ENCODE measurements at places on chromosomes 3 and 15.

DNA sequence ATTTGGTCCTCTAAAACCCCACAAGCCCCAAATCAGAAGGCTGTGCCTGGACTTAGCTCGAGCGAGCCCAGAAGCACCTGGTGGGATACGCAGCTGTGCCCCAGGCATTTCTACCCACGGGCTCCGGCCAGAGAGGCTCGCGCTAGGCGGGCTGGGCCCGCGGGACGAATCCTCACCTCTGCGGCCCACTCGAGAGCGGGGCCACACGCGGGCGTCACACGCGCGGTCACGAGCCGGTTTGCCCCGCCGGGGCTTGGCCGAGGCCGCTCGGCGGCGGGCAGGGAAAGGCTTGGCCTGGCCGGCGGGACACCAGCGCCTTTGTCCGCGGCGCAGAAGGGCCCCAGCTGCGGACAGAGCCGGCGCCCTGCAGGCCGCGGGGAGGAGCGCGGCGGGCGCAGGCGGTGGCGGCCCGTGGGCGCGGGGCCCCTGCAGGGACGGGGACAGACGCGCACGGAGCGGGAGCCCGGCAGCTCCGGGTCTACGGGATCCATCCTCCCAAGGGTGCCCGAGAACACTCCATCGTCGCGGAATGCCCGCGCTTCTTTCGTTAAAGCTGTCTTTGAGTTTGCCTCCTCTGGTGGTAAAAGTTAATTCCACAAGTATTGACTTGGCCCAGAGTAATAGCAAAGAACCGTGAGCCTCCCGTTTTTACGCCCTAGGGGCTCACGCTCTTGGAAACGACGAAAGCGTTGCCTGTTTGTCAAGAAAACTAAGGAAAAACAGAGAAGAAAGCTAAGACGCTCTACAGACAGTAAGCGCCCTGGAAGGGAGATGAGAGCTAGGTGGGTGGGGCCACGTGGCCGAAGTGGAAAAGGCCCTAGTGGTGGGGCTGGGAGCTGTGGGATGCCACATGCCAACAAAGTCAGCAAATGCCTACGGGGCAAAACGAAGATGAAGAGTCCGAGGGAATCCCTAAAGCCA lies 26.4 kb downstream of the TYRO3 start:
- DNase-seq: no peak

DNA sequence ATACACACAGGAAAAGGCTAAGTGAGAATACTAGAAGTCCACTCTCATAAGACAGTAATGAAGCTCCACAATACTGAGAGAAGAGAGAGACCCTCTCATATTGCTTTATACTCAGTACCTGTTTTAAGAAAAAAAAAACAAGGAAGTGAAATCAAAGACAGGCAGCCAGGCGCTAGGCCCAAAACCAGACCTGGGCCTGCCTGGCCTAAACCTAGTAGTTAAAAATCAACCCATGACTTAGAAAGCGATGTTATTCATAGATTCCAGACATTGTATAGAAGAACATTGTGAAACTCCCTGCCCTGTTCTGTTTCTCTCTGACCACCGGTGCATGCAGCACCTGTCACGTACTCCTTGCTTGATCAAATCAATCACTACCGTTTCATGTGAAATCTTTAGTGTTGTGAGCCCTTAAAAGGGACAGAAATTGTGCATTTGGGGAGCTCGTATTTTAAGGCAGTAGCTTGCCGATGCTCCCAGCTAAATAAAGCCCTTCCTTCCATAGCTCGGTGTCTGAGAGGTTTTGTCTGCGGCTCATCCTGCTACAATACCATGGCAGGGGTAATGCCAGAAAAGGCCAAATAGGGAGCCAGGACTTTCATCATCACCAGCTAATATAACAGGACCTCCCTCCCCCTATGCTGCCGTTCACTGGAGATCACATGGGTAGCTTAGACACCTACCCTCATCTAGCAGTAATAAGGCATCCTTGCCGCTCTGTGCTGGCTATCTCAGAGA lies 1294.1 kb downstream of the NSUN3 start:
- DNase-seq: no peak

DNA sequence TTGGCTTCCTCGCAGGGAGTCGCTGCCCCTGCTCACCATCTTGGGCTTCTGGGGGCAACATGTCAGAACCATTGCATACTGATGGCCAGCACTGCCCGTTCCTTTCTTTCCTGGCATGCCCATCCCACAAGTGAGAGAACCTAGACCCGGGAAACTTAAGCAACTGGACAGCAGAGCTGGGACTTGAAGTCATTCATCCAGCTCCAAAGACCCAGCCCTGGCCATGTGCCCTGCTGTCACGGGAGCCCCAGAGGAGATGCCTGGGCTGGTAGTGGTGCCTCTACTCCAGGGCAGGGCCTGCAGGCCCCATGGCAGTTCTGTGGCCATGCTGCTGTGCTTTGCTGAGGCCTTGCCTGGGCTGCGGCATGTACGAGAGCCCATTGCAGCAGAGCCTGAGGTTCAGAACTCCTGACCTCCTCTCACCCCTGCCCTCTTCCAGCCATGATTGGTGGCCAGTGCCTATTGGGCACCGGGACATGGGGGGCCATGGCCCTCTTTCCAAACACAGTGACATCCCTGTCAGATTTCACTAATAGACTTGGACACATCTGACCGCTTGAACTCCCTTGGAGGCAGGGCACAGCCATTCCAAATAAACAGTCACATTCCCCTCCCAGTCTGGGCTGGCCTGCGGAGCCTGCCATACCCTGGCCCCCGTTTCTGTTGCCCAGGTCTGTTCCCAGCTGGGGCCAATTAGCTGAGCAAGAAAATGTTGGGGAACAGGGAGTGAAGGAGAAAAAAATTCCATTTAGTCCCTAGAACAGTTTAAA lies 115.9 kb downstream of the EEFSEC start:
- no peak for DNase-seq

DNA sequence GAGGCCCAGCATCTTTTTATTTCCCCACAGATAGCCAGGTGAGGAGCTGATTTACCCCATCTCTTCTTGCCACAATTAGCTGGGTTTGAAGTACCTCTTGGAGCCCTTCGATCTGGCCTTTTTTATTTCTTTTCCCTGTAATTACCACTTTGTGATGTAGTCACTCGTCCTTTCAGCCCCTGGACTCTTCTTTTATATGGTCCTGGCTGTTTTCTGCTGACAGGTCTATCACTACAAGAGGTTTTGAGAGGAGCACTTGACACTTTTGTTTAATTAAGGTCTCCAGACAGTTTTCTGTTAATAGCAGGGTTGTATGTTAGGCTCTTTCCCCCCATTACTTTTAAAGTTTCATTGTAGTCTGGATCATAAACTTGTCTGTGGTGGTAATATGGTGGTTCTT lies 11.8 kb downstream of the ATXN7 start:
- peak; percentile 54 for DNase-seq

GRCh38 chr3:53806182-53807116 lies 39.8 kb downstream of the CHDH start:
- no peak for DNase-seq

DNA sequence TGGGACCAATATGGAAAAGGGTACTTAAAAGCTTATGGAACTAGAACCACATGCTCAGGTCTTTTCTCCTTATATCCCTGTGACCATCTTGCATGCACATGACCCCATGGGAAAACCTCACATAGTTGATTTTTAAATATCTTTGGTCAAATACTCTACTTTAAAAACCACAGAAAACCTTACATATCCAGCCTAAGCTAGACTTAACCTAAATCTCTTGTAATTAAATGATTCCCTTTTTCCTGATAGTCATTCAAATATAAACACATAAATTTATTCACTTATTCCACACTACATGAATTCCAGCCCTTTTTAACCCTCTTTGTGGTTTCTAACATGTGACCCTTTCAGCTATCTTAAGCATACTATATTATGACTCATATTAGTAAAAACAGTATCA lies 46.8 kb downstream of the DNAJC13 start:
- DNase-seq: no peak

GRCh38 chr15:42092398-42093318 lies 1.7 kb downstream of the PLA2G4D start:
- DNase-seq: no peak

GRCh38 chr3:63662500-63662899 lies 10.0 kb downstream of the SNTN start:
- DNase-seq: no peak

DNA sequence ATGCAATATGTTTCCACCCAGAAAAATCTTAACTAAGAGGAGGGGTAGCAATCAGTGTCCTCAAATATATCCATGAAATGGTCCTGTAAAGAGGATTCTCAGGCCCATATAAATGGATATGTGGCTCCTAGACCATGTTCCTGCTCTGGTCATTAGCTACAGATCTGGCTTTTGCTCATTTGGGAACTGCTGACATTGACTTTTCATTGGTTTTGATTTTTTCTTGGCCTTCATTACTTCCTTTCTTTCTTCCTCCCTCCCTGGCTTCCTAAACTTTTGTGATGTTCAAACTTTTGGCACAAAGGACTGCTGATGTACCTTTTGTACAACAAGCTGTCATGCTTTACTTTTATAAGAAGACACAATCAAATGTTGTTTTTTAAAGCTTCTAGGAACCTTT lies 41.6 kb upstream of the SNRK start:
- no peak for DNase-seq

All from NCI-H1417 treated with DMSO at 0.1 percent for 48 hours (cell line).